ENCODE measurements at places on chromosomes 11 and 22.

DNA sequence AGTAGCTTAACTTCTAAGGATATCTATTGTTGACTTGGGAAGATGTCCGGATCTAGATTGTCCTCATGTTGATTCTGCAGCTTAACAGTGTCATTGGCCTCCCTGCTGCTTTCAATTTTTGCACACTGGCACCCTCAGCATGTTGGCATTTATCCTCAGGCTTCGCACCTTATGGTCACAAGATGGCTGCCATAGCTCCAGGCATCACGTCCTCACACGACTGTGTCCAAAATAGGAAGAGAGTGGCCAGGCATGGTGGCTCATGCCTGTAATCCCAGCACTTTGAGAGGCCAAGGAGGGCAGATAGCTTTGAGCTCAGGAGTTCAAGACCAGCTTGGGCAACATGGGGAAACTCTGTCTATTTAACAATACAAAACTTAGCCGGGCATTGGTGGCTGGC lies 58.3 kb upstream of the RASD2 start:
- no peak for DNase-seq

- DNase-seq, result no peak
Measured at GRCh38 chr11:17645190-17645970, 74.0 kb upstream of the MYOD1 start.

- no peak for DNase-seq
Measured at GRCh38 chr22:45430871-45431270, 17.4 kb downstream of the RIBC2 start.

GRCh38 chr11:45285930-45286632 lies at the start of gene SYT13:
Gene SYT13, minus strand, starts transcription at chr11:45286341. Its CDS starts 134 bp downstream, at chr11:45286207.
- DNase-seq, result no peak

GRCh38 chr11:259413-259812 lies 18.8 kb upstream of the NLRP6 start:
- no peak for DNase-seq

DNA sequence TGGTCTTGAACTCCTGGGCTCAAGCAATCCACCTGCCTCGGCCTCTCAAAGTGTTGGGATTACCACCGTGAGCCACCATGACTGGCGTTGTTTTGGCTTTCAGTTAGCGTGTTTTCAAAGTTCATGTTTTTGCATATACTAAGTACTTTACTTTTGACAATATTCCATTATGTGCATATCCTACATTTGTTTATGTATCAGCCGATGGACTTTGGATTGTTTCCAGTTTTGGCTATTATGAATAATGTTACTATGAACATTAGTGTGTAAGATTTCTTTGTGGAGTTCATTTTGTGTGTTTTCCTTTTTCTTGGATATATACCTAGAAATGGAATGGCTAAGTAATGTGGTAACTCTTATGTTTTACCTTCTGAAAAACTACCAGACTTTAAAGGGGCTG lies 9.9 kb downstream of the CSTF3 start:
- DNase-seq, result no peak

GRCh38 chr11:22733475-22734248 lies 67.3 kb downstream of the GAS2 start:
- no peak for DNase-seq

- no peak for DNase-seq
Measured at GRCh38 chr11:59756845-59757244, 1.7 kb downstream of the STX3 start.

- DNase-seq, result no peak
Measured at GRCh38 chr11:117369534-117369933, 41.9 kb downstream of the CEP164 start.

- no peak for DNase-seq
Measured at GRCh38 chr11:31702966-31703365, 108.2 kb downstream of the PAX6 start.

GRCh38 chr11:35725885-35726284 lies 63.3 kb downstream of the TRIM44 start:
- no peak for DNase-seq

GRCh38 chr11:128494418-128495332 lies 92.7 kb downstream of the ETS1 start:
- DNase-seq, result no peak

GRCh38 chr11:111627591-111627990 lies 25.3 kb downstream of the SIK2 start:
- no peak for DNase-seq

- no peak for DNase-seq
Measured at GRCh38 chr11:126732981-126733380, 267.6 kb downstream of the KIRREL3 start.

GRCh38 chr11:87739766-87740165 lies 435.5 kb downstream of the RAB38 start:
- DNase-seq, result no peak

- no peak for DNase-seq
Measured at GRCh38 chr11:101741061-101741460, 157.3 kb upstream of the TRPC6 start.

DNA sequence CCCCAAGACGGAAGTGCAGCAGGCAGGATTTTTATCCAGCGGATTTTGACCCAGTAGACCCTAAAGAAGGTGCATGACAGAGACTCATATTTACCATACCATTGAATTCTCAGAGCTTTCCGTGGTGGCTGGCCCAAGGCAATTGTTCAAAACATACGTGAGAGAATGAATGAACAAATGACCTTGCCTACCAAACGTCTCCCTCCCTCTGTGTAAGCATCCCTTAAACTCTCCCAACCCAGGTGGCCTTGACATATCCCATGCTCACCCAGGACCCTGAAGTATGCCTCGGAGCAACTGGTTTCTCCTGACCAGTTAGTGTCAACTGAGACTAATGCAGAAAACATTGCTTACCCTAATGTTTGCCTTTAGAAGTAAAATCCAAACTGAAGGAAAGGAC lies 154.9 kb downstream of the TEAD1 start:
- DNase-seq, result no peak

GRCh38 chr11:70048279-70049024 lies 29.7 kb upstream of the ANO1 start:
- DNase-seq, result no peak

GRCh38 chr11:8694137-8694536 lies 11.5 kb downstream of the RPL27A start:
- no peak for DNase-seq

GRCh38 chr22:47798229-47798628 lies 1035.8 kb downstream of the TBC1D22A start:
- DNase-seq, result no peak

DNA sequence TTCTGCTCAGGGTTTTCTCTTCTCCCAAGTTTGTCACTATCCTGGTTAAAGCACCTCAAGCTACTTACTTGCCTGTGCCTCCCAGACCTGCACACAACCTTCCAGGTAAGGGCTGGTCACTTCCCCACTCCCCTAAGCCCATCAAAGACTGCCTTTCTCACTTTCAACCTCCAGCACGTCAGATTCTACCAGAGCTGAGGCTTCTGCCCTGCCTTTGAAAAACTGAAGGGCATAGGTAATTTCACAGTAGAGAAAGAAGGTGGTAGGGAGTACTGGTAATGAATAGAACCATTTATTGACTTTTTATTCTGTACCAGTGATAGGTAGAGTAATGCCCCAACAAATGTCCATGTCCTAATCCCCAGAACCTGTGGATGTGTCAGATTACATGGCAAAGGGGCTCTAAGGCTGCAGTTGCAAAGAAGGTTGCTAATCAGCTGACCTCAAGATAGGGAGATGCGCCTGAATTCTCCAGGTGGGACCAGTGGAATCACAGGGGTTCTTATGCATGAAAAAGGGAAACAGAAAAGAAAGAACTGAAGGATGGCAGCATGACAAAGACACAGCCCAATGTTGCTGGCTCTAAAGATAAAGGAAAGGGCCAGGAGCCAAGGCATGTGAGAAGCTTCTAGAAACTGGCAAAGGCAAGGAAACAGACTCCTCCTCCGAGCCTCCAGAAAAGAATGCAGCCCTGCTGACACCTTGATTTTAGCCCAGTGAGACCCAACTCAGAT lies 89.0 kb downstream of the SLC1A2 start:
- DNase-seq, result no peak

- DNase-seq, result no peak
Measured at GRCh38 chr11:104134745-104135144, 29.2 kb downstream of the PDGFD start.

DNA sequence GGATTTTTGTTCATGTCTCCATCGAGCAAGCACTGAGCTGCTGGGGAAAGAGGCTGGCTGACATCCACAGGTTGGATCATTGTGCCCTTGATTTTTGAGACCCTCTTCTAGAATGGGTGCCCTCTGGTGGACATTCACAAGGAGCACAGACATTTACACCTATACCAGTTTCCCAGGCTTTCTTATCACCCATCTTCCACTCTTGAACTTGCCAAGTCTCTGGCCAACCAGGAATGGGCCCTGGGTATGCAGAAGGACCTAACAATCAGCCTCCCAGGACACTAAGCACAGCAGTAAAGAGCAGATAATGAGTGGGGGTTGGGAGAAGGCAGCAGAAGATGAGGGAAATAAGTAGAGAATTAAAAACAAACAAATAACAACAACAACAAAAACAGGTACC lies 5.7 kb upstream of the INTS4 start:
- DNase-seq, result peak; percentile 14

GRCh38 chr22:40175611-40176244 lies 2.0 kb upstream of the TNRC6B start:
- DNase-seq, result no peak

GRCh38 chr22:47841156-47841555 lies 1078.7 kb downstream of the TBC1D22A start:
- no peak for DNase-seq

DNA sequence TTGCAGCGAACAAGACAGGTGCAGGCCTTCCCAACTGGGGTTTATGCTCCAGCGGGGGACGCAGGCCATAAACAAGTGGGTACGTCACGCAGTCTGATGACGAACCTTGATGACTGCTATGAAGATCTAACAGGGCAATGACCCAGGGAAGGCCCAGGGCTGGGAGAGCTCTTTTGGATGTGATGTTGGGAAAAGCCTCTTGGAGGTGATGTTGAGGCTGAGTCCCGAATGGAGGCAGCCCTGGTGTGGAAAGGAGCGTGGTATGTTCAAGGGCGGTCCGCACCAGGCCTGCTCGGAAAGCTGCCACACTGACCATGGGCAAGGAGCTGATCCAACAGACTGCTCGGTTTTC lies 5.8 kb downstream of the FADS2 start:
- no peak for DNase-seq

DNA sequence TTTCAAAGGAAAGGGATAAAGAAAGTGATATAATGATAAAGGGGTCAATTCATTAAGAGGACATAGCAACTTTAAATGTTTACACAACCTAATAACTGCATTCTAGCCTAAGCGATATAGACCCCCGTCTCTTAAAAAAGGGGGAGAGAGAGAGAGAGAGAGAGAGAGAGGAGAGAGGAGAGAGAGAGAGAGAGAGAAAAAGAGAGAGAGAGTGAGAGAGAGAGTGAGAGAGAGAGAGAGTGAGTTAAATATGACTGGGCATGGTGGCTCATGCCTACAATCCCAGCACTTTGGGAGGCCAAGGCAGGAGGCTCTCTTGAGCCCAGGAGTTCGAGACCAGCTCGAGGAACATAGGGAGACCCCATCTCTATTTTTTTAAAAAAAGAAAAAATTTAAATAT lies 90.2 kb upstream of the GAL start:
- no peak for DNase-seq

DNA sequence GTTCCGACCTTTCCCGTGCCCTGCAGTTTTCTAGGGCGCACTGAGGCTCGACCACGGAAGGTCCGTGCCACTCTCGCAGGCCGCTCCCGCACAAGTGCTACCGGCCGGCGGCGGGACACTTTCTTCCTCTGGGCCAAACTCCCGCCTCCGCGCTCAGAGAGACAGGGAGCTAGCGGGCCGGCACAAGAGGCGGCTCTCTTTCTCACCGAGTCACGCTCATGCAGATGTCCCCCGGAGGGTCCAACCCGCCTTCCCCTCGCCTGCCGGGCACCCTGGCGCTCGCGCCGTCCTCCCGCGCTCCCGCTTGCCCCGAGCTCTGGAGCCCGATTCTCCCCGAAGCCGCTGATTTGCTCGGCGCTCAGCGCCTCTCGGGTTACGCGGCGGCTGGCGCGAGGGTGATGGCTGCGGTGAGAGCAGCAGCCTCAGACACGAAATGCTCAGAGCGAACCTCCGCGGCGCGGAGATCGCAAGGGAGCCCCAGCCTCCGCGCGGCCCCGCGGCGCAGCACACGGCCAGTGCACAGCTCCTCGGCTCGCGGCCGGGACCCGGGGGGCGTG lies 1.0 kb downstream of the LMO1 start:
- DNase-seq, result peak; percentile 16

- DNase-seq, result no peak
Measured at GRCh38 chr11:8814923-8815240, 96.1 kb upstream of the AKIP1 start.

GRCh38 chr22:36218648-36219193 lies 17.1 kb upstream of the APOL4 start:
- no peak for DNase-seq

DNA sequence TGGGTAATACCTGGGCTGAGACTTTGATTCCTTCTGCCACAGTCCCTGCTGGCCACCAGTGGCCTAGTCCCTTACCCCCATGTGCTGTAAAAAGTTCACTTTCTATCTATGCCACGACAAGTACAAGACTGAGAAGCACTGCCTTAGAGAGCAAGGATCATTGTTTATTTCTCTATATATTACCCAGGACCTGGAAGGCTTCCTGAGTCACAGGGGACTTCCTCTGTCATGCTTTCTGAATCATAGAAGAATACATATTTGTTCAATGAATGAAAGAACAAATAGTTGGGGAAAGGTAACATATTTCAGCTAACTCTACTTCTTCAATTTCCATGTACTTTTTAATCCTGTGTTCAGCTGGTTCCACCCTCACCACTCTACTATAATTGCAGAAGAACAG lies 5.5 kb upstream of the SYT9 start:
- DNase-seq, result no peak

- DNase-seq, result no peak
Measured at GRCh38 chr11:78607696-78608095, 33.0 kb upstream of the NARS2 start.

GRCh38 chr11:16912692-16913111 lies 101.5 kb downstream of the PLEKHA7 start:
- no peak for DNase-seq

DNA sequence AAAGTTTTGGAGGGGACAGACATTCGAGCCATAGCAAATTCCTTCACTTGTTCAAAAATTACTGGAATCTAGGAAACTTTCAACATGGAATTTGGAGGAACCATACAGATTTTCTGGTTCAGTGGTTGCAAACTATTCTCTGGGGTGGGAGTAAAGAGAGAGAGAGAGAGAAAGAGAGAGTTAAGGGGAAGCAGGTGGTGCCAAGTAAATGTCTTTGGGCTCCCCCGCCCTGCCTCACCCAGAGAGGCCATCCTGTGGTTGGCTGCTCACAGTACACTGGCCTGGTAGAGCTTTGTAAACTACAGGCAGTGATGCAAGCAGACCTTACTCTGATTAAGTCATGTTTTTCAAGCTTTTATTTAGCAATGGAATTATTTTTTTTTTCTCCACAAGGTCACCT lies 82.6 kb downstream of the ADAMTS15 start:
- DNase-seq, result no peak

GRCh38 chr11:128765104-128765503 lies 71.2 kb downstream of the FLI1 start:
- no peak for DNase-seq

DNA sequence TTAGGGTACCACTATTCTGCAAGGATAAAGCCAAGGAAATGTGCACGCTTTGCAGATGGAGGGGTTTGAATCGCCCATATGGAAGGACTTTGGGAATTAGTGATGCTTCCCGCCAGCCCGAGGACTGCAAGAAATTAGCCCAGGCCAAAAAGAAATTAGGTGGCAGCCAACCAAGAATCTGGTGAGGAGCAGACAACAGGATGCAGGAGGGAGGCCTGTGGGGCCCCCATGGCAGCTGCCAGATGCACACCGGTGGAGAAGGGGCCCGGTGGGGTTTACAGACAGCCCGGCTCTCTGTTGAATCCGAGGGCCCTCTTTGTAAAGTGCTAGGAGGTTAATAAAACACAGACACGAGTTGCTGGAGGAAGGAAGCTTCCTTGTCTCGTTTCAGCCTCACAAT lies 73.5 kb downstream of the TIMP3 start:
- no peak for DNase-seq

All from stimulated activated CD4-positive, alpha-beta T cell treated with anti-CD3 and anti-CD28 coated beads, TNF-alpha, amount 100 ng/mL, for 48 hours (primary cell).